ENCODE measurements at places on chromosomes 1 and 21.
A peak's percentile ranks its signal among the peaks of the same experiment; 100 is the strongest.

GRCh38 chr1:203547771-203548421 is 53.9 kb downstream of the OPTC start:
- no peak for DNase-seq

DNA sequence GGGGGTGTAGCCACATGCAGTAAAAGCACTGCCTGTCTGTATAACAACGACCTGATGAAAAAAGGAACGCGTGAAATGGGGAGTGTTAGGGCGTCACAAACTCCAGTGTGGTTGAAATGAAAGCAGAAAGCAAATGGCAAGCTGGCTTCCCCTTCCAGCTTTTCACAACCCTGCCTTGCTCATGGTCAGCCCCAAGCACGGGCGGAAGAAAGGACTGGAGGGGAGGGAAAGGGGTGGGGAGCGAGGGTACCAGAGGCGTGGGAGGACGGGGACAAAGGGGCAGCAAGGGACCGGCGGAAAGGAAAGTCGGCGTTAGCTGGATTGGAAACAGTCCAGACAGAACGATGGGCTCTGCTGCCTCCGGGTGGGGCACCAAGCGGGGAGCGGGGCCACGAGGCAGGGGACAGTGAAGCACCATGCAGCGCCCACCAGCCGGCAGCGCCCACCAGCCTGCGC is 9.6 kb downstream of the VPS26C start:
- no peak for DNase-seq

- DNase-seq: no peak
These were observed 100.9 kb upstream of the DPT start for GRCh38 chr1:168829876-168830275.

DNA sequence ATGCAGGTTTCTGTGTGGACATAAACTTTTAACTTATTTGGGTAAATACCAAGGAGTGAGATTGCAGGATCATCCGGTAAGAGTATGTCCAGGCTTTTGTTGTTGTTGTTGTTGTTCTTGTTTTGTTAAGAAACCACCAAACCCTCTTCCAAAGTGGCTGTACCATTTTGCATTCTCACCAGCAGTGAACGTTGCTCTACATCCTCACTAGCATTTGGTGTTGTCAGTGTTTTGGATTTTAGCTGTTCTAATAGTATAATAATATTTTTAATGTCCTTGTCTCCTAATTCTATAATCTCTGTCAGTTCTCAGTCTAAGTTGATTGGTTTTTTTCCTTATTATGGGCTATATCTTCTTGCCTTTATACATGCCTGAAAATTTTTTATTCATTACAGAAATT is 37.8 kb downstream of the TENT5C start:
- DNase-seq: no peak

DNA sequence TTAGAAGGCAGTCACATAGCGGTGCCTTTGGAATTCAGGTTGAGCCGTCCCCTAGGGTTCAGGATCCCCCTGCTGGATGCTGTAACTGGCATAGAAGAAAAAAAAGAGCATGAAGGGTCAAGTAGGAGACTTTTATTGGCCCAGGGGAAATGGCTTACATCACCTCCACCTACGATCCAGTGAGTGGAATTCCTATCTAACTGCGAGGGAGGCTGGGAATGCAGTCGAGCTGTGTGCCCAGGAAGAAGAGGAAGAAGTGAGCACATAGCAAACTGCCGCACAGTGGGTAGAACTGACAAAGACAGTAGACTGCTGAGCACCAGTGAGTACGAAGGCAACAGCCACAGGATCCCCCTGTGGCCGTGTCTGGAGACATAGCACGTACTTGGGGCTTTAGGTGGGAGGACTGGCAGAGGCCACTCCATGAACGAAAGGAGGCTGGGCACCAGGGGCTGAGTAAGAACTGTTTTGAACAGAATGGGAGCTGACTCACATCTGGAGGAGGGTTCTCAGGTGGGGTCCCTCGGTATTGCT is 79.2 kb downstream of the RNF220 start:
- no peak for DNase-seq

DNA sequence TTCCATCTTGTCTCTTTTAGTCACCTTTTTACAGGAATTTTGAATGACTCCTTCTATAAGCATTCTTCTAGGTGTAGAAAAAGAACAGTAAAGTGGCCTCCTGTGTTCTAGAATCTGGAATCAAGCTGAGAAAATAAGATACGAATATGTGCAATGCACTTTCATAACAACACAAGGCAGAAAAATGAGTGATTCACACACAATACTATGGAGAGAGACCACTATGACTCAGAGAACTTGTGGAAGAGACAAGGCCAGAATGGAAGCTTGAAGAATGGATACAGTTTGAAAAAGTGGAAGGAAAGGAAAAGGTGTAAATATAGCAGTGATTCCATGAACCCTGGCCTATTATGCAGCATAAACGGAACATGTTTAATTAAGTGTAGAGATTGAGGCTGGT is 57.1 kb upstream of the SAMSN1 start:
- peak; percentile 18 for DNase-seq

GRCh38 chr1:156894711-156895454 is 1.4 kb downstream of the PEAR1 start:
- no peak for DNase-seq

DNA sequence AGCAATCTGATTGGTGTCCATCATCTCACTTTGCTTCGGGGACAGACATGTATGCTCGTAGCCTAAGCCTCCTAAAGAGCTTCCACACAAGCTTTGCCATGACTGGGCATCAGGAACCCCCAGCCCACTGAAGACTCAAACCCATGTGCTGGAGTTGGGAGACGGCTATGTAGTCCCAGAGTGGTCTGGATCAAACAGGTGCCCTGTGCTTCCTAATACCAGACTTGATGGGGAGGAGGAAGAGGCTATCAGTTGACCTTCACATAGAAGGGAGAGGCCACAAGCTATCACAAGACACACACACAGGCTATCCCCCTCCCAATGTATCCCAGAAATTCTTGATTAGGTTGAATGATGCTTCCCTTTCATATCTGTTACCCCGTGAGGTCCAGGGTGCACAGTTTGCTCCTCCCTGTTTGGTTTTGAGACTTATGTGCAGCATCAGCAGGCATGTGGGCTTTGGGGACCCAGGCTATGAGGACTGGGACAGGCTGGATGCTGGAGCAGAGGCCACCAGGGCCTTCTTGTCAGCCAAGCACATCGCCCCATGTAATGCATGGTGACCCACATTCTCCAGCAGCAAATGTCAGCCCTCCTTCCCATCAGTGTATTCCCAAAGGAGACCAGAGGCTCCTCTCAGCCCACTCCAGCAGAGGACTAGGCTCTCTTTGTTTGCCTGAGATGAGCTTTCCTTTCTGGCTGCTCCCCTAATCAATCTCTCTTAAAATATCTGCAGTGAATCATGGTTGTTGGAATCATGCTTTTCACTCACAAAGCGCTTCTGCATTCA is 159.8 kb downstream of the GRIK3 start:
- DNase-seq: no peak

- peak; percentile 65 for DNase-seq
These were observed 9.6 kb downstream of the ENSA start for GRCh38 chr1:150619576-150620509.

GRCh38 chr21:44758781-44759627 is 42.6 kb downstream of the UBE2G2 start:
- no peak for DNase-seq

DNA sequence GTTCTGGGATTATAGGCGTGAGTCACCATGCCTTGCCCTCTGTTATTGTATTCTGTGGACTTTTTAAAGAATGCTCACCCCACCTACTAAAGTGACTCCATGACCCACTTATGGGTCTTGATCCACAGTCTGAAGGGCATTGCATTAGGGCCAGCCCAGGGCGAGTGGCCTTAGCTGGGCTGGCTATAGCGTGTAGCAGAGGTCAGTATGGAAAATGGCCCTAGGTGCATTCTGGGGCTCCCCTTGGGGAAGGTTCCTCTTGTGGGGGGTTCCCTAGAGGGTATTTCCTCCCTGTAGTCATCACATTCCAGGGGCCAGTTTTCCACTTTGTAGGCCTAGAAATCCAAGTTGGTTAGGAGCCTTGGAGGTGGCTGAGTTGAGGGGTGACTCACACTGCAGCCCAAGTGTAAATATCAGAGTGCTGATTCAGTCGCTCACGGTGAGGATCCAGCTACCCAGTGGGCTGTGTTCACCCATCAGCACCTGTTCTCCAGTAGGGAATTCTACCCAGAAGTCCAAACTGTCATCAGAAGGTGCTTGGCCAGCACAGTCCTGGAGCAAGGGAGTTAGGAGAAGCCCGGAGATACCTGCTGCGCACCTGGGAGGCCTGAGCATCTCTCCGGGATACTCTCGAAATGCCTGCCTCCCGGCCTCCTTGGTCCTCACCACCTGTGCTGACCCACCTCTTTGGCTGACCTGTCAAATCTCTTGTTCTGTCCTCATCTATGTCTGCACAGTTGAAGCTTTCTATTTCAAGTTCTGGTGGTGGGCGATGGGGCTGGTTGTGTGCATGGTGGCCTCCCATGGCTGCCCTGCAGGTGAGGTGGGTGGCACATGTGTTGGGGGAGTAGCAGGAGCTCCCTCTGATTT is 52.2 kb downstream of the NENF start:
- no peak for DNase-seq

- DNase-seq: peak; percentile 63
These were observed 82.0 kb upstream of the PTGFR start for GRCh38 chr1:78408810-78409209.
